ENCODE measurements at places on chromosomes 6 and 20. TPM values are rescaled to one million over a fixed set of nuclear protein-coding genes. Genes with fewer than 3 reads are reported as not detected.

GRCh38 chr6:32112431-32112980 lies 3.4 kb upstream of the TNXB start:
- peaks cover 29% of the 10 kb centered on the region for H3K4me1 ChIP-seq
- H3K36me3 ChIP-seq: peaks cover 45% of the 10 kb centered on the region
- peak overlapping the region; percentile 62 for H3K27ac ChIP-seq
- H3K4me3 ChIP-seq: no peak overlapping the region

The TSBP1 gene
- polyA plus RNA-seq: not detected

The FAM217A gene
- polyA plus RNA-seq: 0.65 TPM

GRCh38 chr6:3423439-3424184 lies 33.2 kb downstream of the SLC22A23 start:
- H3K27ac ChIP-seq: no peak overlapping the region
- H3K4me3 ChIP-seq: no peak overlapping the region
- H3K4me1 ChIP-seq: no peaks in the 10 kb centered on the region
- no peak for DNase-seq

DNA sequence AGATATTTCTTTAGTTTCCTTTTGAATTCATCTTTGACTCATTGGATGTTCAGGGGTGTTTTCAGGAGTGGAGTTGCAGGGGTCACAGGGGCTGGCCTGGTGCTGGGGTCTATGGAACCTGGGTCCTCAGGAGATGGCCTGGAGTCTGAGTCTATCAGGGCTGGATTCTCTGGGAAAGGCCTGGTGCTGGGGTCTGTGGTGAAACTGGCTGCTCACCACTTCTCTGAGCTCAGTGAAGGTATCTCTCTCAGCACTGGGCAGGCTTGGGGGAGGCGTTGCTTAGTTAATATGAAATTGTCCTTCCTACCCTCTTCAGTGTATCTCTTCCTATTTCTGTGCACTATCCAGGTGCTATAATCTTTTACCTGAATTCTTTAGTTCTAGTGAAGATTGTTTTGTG lies 83.1 kb upstream of the SLC24A3 start:
- no peaks in the 10 kb centered on the region for H3K27me3 ChIP-seq
- no peak for DNase-seq
- no peak overlapping the region for H3K4me3 ChIP-seq
- peaks cover 6% of the 10 kb centered on the region for H3K4me1 ChIP-seq

The RAB32 gene
- polyA plus RNA-seq: 15.2 TPM

DNA sequence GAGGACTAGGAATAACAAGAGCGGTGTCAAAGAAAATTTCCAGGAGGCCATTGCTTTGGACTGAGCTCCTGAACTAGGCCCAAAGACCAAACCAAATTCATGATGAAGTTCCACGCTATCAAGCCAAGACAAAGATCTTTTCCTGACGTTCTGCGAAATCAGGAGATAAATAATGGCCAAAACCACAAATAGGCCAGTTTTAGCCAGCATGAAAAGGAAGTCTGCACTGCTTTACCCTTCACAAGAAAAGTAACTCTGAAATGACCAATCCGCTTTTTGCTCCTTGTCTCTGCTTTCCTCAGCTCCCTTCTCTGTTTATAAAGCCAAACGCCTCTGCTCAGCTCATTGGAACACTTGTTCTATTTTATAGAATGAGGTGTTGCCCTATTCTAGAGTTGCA lies 6.7 kb downstream of the NCOA5 start:
- H3K4me1 ChIP-seq: peaks cover 24% of the 10 kb centered on the region
- H3K4me3 ChIP-seq: no peak overlapping the region
- H3K27ac ChIP-seq: no peak overlapping the region
- H3K27me3 ChIP-seq: no peaks in the 10 kb centered on the region

DNA sequence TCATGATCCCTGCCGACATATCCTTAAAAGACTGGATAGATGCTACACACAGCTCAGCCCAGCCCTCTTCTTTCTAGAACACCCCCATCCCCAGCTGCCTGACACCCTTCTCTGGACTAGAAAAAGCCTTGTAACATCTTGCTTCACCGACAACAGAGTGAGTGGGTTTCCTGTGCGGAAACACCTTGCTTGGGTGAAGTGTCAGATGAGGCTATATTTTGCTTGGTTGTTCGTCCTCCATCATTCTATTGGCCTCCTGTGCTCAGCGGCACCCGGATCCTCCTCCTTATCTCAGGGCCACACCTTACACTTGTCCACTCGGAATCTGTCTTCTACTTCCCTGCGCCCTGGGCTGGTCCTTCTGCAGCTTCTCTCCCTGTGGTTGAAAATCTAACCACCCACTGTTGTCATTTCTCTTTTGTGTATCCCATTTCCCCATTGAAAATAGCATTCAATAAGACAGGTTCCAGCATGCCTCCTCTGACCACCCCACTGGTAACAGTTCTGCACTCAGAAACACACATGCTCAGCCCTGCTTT lies 101.3 kb upstream of the MLN start:
- no peaks in the 10 kb centered on the region for H3K36me3 ChIP-seq
- H3K4me3 ChIP-seq: no peak overlapping the region
- no peaks in the 10 kb centered on the region for H3K27me3 ChIP-seq
- peak; percentile 53 for DNase-seq
- H3K4me1 ChIP-seq: peaks cover 10% of the 10 kb centered on the region

GRCh38 chr6:162442687-162443086 lies 284.9 kb downstream of the PRKN start:
- no peak overlapping the region for H3K27ac ChIP-seq
- H3K4me1 ChIP-seq: no peaks in the 10 kb centered on the region
- no peak overlapping the region for H3K4me3 ChIP-seq
- H3K36me3 ChIP-seq: no peaks in the 10 kb centered on the region
- DNase-seq: peak; percentile 13
- H3K27me3 ChIP-seq: no peaks in the 10 kb centered on the region

The SYCP2 gene
- 3.0 TPM for polyA plus RNA-seq

GRCh38 chr6:6057442-6058053 lies 50.8 kb upstream of the NRN1 start:
- H3K27ac ChIP-seq: no peak overlapping the region
- no peaks in the 10 kb centered on the region for H3K36me3 ChIP-seq
- H3K27me3 ChIP-seq: peaks cover 8% of the 10 kb centered on the region
- peak; percentile 56 for DNase-seq

DNA sequence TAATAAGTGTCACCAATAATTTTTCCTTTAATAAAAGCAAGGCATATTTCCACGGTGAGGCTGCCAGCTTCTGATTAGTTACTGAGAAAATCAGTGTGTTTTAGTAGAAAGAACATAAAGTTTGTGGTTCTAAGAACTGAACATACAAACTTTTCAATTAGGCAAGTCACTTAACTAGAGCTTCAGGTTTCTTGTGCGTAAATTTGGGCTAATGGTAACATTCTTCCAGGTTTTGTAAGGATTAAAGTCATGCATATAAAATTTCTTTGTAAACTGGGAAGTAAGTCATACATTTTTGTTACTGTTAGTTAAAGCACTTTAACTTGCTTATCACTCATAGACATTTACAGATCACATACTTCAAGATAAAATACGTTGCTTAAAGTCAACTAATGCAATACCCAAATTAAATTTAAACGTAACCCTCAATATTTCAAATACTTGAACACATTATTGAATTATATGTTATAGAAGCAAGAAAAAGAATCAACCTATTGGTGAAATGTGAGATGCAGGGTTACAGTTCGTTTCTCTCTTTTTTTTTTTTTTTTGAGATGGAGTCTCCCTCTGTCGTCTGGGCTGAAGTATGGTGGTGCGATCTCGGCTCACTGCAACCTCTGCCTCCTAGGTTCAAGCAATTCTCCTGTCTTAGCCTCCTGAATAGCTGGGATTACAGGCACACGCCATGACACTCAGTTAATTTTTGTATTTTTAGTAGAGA lies 327.3 kb upstream of the NOX3 start:
- no peaks in the 10 kb centered on the region for H3K4me1 ChIP-seq
- H3K4me3 ChIP-seq: no peak overlapping the region
- no peaks in the 10 kb centered on the region for H3K27me3 ChIP-seq
- no peak overlapping the region for H3K27ac ChIP-seq

The MRS2 gene
- 7.0 TPM for polyA plus RNA-seq

- no peak overlapping the region for H3K4me3 ChIP-seq
- H3K36me3 ChIP-seq: no peaks in the 10 kb centered on the region
- no peak overlapping the region for H3K27ac ChIP-seq
- no peak for DNase-seq
- no peaks in the 10 kb centered on the region for H3K27me3 ChIP-seq
These were observed 26.8 kb upstream of the FAM184A start for GRCh38 chr6:119105282-119105681.

The SAMD3 gene
- 2.4 TPM for polyA plus RNA-seq

DNA sequence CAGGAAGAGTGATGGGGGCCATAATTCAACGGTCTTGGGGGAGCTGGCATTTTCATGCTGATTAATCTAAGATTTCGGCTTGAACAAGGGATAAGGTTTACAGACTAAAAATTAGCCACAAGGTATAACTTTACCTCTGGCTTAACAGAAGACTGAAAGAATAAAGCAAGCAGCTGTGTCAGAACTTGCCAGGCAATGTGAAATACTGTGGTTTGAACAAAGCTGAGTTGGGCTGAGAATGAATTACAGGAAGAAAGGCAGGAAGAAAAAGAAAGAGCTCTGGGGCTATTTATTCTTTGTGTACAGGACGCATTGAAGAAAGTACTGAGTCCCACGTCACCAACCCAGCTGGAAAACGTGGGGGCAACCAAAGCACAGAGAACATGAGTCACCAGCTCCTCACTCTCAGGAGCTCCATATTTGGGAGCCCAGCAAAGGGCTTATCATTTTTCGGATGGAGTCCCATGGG lies 121.5 kb upstream of the NEDD9 start:
- no peaks in the 10 kb centered on the region for H3K4me1 ChIP-seq
- no peaks in the 10 kb centered on the region for H3K36me3 ChIP-seq
- DNase-seq: no peak
- H3K4me3 ChIP-seq: no peak overlapping the region

DNA sequence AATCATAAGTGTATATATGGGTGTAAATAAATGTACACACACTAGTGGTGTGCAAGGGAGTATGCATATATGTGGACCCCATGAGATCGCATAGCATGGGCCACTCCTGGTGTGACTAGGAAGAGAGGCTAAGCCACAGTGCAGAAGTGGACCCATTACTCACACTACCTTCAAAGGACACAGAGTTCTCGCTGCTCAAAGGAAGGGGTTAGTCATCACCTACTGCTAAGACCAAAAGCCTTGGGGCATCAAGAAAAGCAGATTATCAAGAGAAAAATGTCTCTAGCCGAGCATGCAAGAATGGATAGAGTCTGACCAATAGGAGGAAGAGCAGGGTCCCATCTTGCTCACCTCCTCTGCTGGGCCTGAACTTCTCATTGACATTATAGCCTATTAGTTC lies 195.5 kb downstream of the MAFB start:
- DNase-seq: no peak
- H3K27me3 ChIP-seq: no peaks in the 10 kb centered on the region
- no peak overlapping the region for H3K4me3 ChIP-seq
- H3K36me3 ChIP-seq: no peaks in the 10 kb centered on the region
- H3K27ac ChIP-seq: no peak overlapping the region
- no peaks in the 10 kb centered on the region for H3K4me1 ChIP-seq

GRCh38 chr6:25302151-25302550 lies 23.0 kb downstream of the CARMIL1 start:
- H3K4me3 ChIP-seq: no peak overlapping the region
- H3K27me3 ChIP-seq: no peaks in the 10 kb centered on the region
- no peaks in the 10 kb centered on the region for H3K36me3 ChIP-seq

GRCh38 chr6:169896826-169897456 lies 145.5 kb downstream of the ERMARD start:
- no peaks in the 10 kb centered on the region for H3K4me1 ChIP-seq
- no peak overlapping the region for H3K27ac ChIP-seq
- no peak for DNase-seq
- no peak overlapping the region for H3K4me3 ChIP-seq

- no peaks in the 10 kb centered on the region for H3K4me1 ChIP-seq
- no peaks in the 10 kb centered on the region for H3K36me3 ChIP-seq
- H3K27ac ChIP-seq: no peak overlapping the region
These were observed 102.7 kb downstream of the KCNQ5 start for GRCh38 chr6:72724545-72724944.

GRCh38 chr20:23028392-23028791 lies 6.7 kb upstream of the SSTR4 start:
- H3K27ac ChIP-seq: no peak overlapping the region
- H3K4me3 ChIP-seq: no peak overlapping the region
- H3K4me1 ChIP-seq: no peaks in the 10 kb centered on the region

GRCh38 chr20:17626217-17627007 lies 55.6 kb downstream of the RRBP1 start:
- H3K36me3 ChIP-seq: peaks cover 29% of the 10 kb centered on the region
- no peak overlapping the region for H3K4me3 ChIP-seq
- H3K4me1 ChIP-seq: peaks cover 19% of the 10 kb centered on the region
- H3K27me3 ChIP-seq: no peaks in the 10 kb centered on the region
- peak; percentile 46 for DNase-seq
- peak overlapping the region; percentile 34 for H3K27ac ChIP-seq

- peak overlapping the region; percentile 94 for H3K27ac ChIP-seq
- peaks cover 9% of the 10 kb centered on the region for H3K4me1 ChIP-seq
- H3K27me3 ChIP-seq: no peaks in the 10 kb centered on the region
- peaks cover 16% of the 10 kb centered on the region for H3K36me3 ChIP-seq
- no peak for DNase-seq
- peak overlapping the region; percentile 85 for H3K4me3 ChIP-seq
These were observed 301 bp downstream of the PPP1R3D start for GRCh38 chr20:59939879-59940128.

Measured in small intestine (tissue), 16 donors.